ENCODE measurements at places on chromosomes 3 and 15.

- DNase-seq, result no peak
Measured at GRCh38 chr3:102189541-102189940, 245.3 kb upstream of the ZPLD1 start.

GRCh38 chr15:91716536-91716935 is 137.0 kb upstream of the SLCO3A1 start:
- no peak for DNase-seq

DNA sequence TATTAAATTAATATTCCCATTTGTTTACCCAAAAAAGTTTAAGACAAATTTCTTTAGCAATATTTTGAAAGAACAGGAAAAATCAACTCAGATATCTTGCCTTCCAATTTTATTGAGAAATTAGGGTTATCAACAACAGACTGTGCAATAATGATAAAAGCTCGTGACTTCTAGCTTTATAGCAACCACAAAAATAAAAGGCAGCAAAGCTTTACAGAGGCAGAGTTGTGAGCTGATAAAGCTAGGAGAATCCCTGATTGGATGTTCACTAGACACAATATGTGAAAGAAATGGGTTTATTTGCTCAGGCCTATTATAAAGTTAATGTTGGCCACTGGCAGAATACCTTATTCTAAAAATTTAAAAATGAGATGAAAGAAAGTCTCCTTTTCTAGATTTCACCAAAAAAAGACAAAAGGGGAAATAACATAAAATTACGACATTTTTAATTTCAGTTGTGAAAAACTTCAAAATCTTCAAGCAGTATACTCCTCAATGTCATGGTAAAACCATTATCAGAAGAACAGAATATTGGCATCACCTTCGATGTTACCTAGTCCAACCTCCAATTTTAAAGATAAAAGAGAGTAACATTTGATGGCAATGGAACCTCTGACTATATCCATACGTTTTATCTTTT is 2.8 kb downstream of the VPS13C start:
- no peak for DNase-seq

GRCh38 chr3:160671231-160671630 is 5.7 kb upstream of the ARL14 start:
- DNase-seq, result no peak

DNA sequence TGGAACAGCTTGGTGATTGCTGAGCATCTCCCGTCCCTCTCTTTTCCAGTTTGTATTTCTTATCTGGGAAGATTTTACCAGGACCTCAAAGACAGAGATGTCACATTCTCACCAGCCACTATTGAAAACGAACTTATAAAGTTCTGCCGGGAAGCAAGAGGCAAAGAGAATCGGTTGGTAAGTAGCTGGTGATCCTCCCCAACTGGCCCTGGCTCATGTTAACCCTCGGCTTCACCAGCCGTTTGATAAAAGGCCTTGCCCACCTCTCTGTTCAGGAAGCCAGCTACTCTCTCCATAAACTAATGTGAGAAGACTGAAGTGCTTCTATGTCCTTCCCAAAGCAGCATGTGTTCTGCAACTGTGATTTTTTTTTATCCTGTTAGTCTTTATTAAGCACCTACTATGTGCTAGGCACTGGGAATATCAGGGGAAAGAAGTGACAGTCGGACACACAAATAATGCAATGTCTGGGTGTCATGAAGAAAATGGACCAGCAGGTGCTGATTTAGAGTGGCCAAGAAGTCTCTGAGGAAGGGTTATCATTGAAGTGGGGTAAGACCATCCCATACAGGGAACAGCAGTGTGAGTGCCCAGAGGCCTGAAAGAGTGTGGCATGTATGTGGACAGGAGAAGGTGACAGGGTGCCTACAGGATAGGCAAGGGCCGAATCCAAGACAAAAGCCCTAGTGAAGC is 1.2 kb downstream of the MANF start:
- DNase-seq, result no peak

DNA sequence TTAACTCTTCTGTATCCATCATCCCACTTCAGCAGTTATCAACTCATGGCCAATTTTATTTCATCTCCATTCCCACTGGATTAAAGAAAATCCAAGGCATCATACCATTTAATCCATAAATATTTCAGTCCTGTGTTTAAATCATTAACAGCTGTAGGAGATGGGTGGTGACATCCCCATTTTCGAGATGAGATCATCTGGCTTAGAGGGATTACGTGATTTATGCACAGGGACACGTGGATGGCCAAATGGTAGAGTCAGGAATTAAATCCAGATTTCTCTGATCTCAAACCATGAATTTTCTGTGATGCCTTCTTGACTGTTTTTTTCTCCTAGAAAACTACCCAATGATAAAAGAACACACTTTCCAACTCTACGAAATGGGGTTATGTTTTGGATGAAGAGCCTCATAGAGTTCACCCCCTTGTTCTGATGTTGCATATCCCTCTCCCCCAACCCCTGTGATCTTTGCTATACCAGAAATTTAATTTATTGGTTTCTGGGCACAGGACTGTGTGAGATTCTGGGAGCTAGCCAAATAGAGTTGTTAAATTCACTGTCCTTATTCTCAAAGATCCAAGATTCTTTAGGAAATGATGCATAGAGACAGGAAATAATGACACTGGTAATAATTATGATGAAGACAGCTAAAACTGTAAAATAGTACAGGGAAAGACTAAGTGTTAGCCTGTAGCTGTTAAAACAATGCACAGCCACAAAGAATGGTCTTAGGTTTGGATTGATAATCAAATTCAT is 7.4 kb downstream of the ZNF589 start:
- DNase-seq, result no peak

- DNase-seq, result no peak
Measured at GRCh38 chr15:40097968-40098476, 10.7 kb downstream of the BMF start.

DNA sequence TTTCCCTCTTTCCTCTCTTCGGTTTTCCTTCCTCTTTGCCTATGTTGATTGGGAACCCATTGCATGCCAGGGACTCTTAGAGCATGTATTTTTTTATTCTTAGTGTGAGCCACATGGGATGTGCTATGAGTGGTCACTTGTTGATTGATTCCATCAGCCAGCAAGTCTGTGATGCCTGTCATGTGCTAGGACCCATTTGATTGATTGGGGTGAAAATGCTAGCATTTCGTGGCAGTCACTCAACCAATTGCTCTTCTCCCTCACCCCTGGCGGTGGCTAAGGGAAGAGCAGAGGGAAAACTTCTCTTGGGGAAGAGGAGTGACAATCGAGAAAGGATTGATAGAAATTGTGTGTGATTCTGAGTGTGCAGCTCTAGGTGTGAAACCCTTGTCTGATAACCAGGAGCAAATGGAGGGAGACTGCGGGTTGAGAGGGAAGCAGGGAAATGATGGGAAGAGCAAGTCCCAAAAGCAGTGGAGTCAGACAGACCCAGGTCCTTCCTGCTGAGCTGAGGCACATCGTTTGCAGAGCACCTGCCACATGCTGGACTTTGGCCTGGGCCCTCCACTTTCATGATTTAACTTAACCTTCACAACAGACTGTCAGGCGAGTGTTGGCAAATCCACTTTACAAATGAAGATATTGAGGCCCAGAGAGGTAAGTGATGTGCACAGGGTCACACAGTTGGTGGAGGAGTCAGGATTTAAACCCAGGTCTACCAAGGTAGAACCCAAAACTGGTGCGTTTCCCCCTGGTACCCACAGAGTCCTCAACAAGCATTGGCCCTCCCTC is 40.0 kb downstream of the SLC6A11 start:
- no peak for DNase-seq

DNA sequence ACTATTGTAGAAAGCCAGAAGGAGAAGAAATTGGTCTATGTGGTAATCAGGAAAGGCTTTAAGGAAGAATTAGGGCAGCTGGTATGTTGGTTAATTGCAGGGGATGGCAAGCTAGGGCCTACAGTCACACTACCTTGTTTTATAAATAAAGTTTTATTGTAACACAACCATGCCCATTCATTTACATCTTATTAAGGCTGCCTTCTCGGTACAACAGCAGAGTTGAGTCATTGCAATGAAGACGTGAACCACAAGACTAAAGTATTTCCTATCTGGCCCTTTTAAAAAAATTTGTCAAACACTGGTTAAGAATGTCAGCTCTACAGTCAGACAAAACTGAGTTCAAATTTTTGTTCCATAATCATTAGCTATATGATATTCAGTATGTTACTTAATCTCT is 8.3 kb downstream of the SERPINI1 start:
- DNase-seq, result no peak

DNA sequence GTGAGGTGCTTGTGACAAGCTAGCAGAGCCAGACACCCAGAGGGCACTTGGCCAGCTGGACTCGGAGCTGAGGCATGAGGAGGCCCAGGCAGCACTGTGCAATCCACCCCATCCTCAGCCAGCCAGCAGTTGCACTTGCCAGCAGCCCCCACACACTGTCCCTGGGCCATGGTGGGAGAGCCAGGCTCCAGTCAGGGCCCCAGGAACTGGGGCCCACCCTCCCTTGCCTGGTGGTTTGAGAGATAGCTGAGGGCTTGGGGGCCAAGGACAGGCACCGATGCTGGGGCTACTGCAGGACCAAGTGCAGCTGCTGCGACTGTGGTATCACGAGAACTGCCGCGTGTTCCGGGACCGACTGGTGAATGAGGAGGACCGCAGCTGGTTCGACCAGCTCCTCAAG is 63.5 kb downstream of the DNAH1 start:
- no peak for DNase-seq

DNA sequence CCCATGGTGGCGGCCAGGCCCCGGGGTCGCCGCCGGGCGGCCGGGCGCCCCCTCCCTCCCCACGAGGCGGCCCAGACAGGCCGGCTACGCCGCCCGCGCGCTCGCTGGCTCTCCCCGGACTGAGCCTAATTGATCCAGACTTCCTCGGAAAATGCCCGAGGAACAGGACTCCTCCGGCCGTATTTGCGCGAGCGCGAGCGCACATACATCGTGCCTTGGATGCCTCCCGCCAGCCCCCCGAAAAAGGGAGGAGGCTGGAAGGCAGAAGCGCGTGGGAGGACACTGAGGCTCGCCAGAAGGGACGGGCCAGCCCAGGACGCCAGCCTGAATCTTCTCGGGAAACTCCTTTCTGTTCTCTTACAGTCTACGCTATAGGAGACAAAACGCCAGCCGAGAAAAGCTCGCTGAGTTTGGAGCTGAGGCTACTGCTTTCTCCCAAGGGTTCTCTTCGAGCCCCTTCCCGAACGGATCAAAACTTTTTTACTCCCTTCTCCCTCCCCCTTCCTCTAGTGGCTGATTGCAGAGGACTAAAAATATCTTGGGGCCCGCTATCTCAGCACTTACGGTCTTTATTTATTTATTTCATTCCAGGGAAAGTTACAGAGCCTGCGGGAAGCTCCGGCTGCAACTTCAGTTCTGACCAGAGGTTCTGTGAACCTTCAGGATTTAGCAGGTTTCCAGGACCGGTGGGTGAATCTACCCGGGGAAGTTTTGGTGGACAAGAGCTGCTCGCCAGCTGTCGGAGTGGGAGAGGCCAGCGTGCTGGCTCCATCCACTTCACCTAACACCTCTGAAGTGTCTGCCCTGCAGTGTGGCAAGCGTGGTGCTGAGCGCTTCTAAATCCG is at the start of gene PDZRN3:
PDZRN3 (minus strand) TSS at position 121 of the 845 bp plus-strand sequence.
- DNase-seq, result no peak

DNA sequence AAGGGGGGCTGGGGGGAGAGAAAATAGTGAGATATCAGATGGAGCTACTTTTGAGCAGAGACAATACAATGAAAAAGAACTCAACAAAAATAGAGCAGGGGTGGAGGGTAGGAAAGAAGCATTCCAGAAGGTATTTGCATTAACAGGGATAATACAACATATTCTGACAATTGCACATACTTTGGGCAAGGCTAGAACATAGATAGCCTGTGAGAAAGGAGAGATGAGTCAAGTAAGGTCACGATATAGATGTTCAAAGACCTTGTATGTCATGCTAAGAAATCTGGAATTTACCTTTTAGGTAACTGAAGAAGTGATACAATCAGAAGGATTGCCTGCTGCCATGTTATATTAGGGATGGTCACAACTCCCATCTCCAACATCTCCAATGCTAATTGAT is 155.2 kb downstream of the GSK3B start:
- DNase-seq, result no peak

DNA sequence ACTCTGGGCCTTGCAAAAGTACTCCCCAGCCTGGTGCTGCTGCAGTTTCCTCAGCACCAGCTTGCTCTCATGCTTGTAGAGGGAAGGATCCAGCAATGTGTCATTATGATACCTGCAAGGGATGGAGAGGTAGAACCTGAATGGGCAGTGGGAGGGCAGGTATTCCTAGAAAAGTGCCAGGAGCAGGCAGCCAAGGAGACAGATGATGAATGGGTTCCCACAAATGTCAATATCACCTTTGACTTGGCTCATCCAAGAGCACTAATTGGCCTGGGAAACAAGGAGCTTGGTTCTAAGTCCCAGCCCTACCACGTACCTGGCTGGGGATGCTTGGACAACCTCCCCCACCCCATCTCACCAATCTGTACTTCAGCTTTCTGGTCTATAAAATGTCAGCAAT is 9.4 kb downstream of the CILP start:
- no peak for DNase-seq

DNA sequence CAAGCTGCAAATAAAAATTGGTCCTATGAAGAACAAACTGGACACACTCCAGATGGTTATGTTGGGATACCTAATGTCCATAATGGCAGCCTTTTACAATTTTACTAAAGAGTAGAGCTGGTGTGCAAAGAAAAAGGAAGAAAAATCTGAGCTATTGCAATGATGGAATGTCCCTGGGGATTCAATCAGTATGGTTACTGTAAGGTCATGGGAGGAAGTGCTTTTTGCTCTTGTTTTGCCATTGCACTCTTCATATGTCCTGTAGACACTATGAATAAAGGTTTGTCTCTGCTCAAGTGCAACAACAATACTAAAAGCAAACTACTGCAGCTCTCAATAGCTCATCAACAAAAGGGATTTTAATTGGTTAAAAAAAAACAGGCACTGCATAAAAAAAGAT is 5.4 kb downstream of the PFN2 start:
- DNase-seq, result no peak

DNA sequence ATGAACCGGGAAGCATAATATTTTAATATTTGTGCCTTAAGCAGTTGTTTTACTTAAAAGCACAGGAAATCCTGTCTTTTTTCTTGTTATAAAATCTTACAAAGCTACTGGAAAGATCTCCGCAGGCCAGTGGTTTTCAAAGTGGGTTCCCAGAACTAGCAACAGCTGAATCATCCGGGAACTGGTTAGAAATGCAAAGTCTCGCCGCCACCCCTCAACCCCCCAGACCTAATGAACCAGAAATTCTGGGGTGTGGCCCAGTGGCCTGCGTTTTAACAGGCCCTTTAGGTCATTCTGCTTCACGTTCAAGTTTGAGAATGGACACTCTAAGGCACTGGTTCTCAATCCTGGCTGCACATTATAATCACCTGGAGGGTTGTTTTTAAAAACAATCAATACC is 74.7 kb downstream of the PDZRN3 start:
- DNase-seq, result no peak

Data from GM19239 (cell line).